ENCODE measurements at places on chromosomes 12 and 14. TPM values are rescaled to one million over a fixed set of nuclear protein-coding genes. Genes with fewer than 3 reads are reported as not detected.

DNA sequence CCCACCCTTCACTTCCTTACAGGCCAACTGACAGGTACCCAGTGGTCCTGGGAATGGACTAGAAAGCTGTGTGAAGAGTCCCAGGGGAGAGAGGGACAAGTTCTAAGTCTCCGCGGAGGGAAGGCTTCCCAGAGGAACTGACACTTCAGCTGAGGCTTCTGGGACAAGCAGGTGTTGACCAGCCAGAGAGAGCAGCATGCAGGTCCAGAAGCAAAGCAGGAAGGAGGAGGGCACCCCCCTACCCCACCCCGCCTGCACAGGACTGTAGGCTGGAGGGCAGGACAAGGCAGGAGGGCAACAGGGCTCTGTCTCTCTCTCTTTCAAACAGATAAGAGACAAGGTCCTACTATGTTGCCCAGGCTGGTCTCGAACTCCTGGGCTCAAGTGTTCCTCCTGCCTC is 58.2 kb upstream of the CORO1C start:
- no peak for DNase-seq

The ARID4A gene
- polyA plus RNA-seq: 19.4 TPM

DNA sequence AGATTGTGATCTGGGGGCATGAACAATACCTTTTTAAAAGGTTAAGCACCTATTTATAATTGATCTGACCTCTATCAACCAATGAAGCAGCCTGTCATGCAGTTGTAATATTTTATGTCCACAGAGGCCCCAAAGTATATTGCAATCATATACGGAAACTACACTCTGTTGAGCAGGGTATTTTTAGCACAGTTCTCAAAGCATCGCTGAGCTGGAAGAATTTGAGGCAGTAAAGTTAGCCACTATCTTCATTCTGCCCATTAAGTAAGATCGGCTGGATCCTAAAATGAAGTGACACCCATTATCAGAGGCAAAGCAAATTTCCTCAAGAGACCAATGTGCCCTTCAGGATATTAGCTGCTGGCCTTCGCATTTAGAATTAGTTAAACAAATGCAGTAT is 47.7 kb upstream of the GRIP1 start:
- no peak for DNase-seq

The CEP128 gene
- polyA plus RNA-seq: 2.4 TPM

- DNase-seq: no peak
Measured at GRCh38 chr12:28536088-28536487, 345.8 kb downstream of the CCDC91 start.

- DNase-seq: no peak
Measured at GRCh38 chr12:52084491-52085231, 5.2 kb downstream of the SMIM41 start.

The COX14 gene
- 54.2 TPM for polyA plus RNA-seq

The COX8C gene
- polyA plus RNA-seq: 0.27 TPM

DNA sequence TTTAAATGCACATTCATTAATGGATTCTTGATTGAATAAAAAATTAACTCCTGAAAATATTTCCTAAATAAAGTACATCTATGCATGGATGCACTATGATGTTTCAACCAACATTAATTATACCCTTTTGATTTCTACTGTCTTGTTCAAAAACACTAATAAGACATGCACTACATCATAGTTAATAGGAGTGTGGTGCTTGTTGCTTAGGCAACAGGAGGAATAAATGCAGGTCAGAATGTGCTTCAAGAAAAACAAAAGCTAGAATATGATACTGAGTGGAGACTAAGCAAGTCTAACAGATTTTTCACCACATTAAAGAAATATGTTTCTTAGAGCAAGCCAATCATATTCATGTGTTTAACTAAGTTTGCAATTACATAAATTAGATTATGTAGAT is 495.8 kb upstream of the GARIN6 start:
- no peak for DNase-seq

GRCh38 chr12:3317841-3318501 is 173.0 kb upstream of the PRMT8 start:
- no peak for DNase-seq

The SMCO2 gene
- polyA plus RNA-seq: 0.25 TPM

DNA sequence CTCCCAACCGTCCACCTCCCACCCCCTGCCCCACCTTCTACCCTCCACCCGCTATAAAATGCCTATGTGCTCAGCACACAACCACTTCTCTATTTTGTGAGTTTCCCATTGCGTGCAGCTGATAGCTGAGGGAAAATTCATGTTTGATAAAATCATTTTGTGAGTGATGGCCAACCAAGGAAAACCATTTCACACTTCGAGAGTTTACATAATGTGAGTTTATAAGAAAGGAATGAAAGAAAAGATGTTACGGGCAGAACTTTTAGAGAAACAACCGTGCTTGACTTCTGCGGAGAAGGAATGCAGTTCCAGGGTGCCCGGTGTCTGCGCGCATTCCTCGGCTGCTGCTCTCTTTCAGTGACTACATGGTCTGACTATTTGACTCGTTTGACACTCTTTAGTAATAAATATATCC is 140.9 kb downstream of the EFCAB11 start:
- no peak for DNase-seq

DNA sequence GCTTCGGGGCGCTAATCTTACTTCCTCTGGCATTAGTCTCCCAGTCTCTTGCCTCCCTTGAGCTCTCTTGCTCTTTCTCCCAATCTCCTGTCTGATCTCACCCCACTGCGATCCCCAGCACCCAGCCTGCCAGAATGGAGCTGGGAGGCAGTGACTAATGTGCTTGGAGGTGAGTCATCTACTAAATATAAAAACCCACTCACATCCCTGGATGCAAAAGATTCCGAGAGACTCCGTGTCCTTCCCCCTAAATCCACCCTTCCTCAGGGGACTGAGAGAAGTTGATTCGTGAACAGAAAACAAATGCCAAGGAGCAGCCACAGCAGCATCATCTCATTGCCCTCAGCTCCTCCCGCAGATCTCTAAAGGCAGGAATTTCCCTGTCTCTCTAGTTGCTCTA is 45.7 kb upstream of the KCNA5 start:
- DNase-seq: no peak

All from large intestine (tissue), 12 donors.